ENCODE measurements at places on chromosomes 3 and 15.

GRCh38 chr3:158093526-158093925, 12.7 kb downstream of the SHOX2 start:
- no peak for DNase-seq

DNA sequence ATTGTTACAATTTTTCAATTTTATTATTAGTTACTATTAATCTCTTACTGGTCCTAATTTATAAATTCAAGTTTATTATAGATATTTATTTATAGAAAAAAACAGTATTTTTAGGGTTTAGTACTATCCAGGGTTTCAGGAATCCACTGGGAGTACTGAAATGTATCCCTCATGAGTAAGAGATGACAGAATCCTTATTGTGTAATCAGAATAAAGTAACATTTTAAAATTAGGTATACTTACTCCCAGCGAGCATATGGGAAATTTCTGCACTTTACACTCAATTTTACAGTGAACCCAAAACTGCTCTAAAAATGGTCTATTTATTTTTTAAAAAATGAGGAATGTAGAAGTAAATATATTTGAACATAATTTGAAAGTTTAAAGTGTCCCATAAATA, 202.7 kb downstream of the CGGBP1 start:
- DNase-seq = no peak

DNA sequence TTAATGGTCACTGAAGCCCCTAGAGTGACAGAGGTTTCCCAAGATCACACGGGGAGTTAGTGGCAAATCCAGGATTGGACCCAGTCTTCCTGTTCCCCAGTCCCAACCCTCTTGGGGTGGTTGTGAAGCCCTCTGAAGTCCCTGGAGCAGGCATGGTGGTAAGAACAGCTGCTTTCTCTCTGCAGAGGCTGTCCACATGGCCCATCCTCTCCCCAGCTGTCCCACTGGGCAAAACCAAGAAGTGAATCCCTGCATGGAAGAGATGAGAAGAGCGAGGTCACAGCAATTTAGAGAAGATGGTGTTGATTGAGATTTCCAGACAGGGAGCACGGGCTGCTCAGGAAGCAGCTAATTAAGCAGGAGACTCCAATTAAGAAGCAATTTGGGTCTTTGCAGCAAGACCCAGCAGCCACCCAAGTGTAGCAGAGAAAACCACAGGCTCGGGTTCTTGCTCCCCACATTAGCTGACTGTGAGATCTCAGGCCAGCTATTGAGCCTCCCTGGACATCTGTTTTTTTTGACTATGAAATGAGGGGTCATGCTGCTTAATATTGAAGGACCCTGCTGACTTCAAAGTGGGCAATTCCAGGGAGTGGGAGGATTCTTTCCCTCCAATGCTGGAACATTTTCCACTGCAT, 14.8 kb upstream of the HDAC11 start:
- no peak for DNase-seq

DNA sequence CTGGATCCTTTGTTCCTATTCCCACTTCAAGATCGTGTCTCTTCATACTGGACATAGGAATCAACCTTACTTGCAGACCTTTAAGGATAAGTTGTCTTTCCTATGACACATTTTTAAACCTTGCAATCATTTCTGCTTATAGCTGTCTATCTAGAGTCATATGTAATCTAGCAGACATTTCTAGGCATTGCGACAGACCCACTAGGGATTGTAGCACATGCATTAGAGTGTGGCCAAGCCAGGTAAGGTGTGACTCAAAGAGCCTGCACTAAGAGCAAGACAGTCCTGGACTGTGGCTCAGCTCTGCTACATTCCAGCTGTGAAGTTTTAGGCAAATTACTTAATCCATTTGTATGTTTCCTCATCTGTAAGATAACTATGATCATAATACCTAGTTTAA, 38.8 kb upstream of the BFSP2 start:
- DNase-seq = no peak

GRCh38 chr15:64009241-64009640, 37.0 kb downstream of the DAPK2 start:
- peak; percentile 76 for DNase-seq

- DNase-seq = no peak
These were observed 28.7 kb downstream of the ULK4 start for GRCh38 chr3:41933154-41933676.

DNA sequence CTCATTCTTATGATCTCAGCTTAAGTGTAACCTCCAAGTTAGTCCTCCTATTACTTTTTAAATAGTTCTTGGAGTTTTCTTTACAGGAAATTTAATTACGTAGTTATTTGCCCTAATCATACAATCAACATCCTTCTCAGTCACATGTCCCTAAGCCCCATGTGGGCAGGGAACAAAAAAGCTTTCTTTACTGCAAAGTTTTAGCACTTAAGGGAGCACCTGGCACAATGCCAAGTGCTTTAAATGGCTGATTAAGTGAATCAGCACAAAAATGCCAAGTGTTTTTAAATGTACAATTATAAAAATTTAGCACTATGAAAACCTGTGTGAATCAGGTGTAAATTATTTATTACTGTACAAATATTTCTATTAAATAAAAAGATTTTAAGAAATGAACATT, 445.3 kb downstream of the C3orf38 start:
- DNase-seq = no peak

- no peak for DNase-seq
These were observed 175.5 kb downstream of the CFAP20DC start for GRCh38 chr3:58874248-58874741.

Data from gastrocnemius medialis (tissue), 4 donors.